ENCODE measurements at places on chromosomes 12 and 14.
A peak's percentile ranks its signal among the peaks of the same experiment; 100 is the strongest.

DNA sequence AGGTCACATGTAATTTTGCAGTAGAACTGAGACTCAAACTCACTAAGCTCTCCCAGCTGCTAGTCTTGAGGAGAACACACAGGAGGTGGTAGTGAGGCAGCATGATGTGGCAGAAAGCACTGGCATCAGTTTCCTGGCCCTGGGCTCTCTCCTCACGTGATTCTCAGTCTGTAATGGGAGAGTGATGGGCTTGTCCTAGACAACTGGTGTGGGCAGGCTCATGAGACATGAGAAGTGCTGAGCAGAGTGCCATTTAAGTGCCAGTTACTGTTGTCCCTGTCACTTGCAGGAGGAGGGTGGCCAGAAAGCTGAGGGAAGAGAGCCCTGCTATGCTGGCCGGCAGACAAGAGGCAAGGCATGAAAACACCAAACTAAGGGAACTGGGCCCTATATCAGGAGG lies 48.5 kb upstream of the OVCH1 start:
- DNase-seq, result no peak

- DNase-seq, result no peak
These were observed 12.2 kb upstream of the CCDC60 start for GRCh38 chr12:119322301-119322723.

- DNase-seq, result no peak
These were observed 7.0 kb downstream of the POU6F1 start for GRCh38 chr12:51210690-51211395.

DNA sequence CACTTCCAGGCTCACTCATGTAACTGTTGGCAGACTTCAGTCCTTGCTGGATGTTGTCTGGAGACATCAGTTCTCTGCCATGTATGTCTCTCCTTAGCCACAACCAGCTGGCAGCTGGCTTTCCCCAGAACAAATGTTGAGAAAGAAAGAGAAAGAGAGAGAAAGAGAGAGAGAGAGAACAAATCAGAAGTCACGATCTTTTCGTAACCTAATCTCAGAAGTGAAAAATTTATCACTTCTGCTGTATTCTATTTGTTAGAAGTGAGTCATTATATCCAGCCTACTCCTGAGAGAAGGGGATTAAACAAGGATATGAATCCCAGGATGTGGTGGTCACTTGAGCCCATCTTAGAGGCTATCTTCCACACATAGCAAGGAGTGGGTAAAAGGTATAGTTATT lies 101.2 kb downstream of the BTG1 start:
- DNase-seq, result no peak

DNA sequence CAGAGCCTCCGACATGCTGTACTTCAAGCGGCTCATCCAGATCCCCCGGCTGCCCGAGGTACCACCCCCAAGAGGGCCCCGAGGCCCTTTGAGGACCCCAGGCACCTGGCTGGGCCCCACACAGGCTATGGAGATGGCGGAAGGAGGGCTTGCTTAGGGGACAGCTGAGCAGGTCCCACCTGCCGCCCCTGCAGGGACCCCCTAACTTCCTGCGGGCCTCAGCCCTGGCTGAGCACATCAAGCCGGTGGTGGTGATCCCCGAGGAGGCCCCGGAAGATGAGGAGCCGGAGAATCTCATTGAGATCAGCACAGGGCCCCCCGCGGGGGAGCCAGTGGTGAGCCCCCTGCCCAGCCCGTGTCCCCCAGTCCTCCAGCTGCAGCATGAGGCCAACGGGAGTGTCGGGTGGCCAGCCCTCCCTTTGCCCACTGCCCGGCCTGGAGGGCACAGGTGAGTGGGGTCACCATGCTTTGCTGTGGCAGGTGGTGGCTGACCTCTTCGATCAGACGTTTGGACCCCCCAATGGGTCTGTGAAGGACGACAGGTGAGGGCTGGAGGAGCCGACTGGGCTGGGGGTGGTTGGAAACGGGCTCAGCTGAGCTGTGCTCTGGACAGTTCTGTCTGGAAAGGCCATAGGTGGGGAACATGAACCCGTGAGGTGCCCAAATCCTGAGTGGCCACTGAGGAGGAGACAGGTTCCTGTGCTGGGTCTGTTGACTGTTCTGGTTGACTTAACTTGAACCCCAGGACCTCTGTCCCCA lies 20.0 kb downstream of the HIP1R start:
- no peak for DNase-seq

GRCh38 chr12:14366209-14367039 lies 942 bp downstream of the ATF7IP start:
- no peak for DNase-seq

- DNase-seq, result no peak
These were observed 24.7 kb upstream of the P2RX4 start for GRCh38 chr12:121184984-121185889.

GRCh38 chr14:58822856-58823255 lies 185.1 kb downstream of the DACT1 start:
- no peak for DNase-seq

- DNase-seq, result no peak
These were observed 159.2 kb downstream of the PAWR start for GRCh38 chr12:79531518-79531917.

GRCh38 chr14:23612354-23612732 lies 23.8 kb upstream of the DHRS2 start:
- no peak for DNase-seq

DNA sequence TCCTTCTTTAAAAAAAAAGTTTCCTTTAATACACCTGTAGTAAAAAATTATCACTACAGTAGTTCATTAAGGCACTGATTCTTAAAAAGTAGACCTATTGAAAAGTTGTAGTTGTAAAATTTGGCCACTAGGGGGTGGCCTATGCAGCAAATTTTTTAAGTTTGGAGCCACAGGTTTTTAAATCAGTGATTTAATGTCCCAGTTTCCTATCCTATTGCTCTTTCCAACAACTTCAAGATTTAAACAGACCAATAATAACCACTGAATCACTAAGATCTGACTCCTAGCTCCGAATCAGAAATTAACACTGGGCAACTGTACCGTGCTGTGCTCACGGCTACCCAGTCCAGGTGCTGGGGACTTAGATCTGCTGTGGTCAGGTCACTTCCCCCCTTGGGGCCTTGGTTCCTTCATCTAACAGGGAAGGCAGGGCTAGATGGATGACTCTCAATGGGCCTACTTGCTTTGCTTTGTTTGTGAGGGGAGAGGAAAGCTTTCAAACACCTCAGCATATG lies 279.3 kb downstream of the MED13L start:
- peak; percentile 27 for DNase-seq

DNA sequence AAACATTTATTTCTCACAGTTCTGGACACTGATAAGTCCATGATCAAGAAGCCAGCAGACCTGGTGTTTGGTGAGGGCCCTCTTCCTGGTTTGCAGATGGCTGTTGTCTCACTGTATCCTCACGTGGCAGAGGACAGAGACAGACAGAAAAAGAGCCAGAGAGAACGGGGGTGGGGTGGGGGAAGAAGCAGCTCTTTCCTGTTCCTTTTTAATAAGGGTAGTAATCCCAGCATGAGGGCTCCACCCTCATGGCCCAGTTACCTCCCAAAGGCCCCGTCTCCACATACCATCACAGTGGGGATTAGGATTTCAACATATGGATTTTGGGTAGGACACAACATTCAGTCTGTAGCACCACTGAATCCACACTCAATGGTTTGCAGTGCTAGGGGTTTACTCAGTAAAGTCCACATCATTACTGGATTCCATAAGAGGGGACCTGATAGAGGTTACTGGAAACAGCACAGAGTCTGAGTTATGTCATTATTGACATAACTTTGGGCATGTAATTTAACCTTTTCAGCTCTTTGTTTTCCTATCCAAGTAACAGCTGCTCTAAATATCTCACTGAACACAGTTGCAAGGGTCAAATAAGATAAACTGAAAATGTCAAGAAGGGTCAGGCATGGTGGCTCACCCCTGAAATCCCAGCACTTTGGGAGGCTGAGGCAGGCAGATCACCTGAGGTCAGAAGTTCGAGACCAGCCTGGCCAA lies 53.2 kb downstream of the RPAP3 start:
- DNase-seq, result no peak

- DNase-seq, result no peak
These were observed 36.5 kb downstream of the ACADS start for GRCh38 chr12:120762086-120762485.

DNA sequence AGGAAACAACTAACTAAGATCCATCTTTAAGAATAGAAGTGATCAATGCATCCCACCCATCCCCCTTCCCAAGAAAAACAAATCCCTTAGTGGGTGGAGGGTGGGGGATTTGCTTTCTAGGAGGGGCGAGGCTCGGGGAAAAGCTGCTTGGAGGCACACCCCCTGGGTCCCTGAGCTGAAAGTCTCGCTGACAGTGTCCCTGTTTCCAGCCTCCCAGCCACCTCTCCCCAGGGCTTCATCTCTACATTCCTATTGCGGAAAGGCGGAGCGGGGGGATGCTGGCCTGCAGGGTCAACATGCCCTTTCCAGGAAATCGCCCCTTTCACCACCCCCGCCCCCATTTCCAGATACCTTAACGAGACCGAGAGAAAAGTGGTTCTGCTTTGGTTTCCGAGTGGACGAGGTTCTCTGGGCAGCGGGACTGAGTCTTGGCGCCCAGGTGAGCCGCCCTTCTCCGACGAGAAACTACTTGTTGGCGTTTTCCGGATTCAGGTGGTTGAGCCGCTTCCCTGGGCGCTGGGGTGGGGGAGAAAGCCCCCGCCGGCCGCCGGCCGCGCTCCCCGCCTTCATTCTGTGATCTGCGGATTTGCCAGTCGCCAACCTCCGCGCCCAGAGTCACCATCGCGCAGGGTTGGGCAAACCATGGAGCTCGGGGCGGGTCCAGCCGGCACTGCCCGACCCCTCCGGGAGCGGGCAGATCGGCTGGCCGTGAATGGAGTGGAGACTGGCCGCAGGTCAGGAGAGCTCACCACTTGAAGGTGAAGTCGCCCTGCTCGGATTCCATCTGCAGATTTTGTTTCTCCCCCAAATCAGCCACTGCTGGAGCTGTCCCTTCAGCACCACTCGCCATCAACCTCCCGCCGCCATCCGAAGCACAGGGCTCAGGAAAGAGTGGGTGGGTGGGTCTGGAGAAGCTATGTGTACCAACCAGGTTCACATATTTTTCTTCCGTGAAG lies 505 bp downstream of the KCNC2 start:
- peak; percentile 1 for DNase-seq

DNA sequence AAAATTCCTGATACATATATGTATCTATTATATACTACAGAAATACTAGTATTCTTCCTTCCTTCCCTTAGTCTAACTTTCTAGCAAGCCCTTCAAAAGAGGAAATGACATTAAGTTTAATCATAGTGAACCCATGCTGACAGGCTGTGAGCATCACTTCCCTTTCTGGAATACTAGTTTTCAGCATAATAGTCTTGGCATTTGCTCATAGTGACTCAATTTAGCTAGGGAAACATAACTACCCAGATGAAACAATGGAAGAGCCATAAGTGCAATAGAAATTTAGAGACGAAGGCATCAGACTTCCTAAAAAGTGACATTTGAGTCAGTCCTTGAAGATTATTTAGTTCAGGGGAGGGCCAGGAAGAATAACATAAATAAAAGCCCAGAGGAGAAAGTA lies 184.5 kb upstream of the CRY1 start:
- DNase-seq, result peak; percentile 21

GRCh38 chr12:104686196-104686595 lies 229.4 kb downstream of the CHST11 start:
- DNase-seq, result no peak

GRCh38 chr14:68398370-68398769 lies 394.5 kb downstream of the ZFP36L1 start:
- DNase-seq, result no peak

- no peak for DNase-seq
These were observed 93.4 kb downstream of the ADGRD1 start for GRCh38 chr12:131046813-131047788.

DNA sequence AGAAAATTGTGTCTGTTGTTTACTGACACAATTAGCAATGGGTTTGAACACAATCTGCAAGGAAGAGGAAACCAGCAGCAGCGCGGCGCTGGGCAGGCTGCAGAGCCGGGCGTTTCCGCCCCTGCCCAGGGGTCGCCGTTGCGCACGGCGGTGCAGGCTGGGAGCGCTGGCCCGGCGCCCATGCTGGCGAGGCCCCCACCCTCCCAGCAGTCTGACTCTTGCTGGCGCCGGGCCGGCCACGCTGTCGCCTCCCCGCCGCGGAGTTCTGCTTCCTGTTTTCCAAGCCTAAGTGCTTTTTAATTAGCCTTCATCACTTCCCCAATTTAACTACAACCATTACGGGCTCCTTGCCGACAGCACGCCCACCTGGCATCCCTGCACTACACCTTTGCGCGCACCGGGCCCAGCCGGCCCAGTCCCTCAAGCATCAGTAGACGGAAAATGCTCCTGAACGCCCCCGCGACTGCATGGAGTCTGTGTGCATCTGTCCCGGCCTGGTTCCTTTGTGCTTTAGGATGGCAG lies 212.1 kb downstream of the GXYLT1 start:
- no peak for DNase-seq

GRCh38 chr12:4153343-4153892 lies 120.1 kb upstream of the CCND2 start:
- DNase-seq, result no peak

DNA sequence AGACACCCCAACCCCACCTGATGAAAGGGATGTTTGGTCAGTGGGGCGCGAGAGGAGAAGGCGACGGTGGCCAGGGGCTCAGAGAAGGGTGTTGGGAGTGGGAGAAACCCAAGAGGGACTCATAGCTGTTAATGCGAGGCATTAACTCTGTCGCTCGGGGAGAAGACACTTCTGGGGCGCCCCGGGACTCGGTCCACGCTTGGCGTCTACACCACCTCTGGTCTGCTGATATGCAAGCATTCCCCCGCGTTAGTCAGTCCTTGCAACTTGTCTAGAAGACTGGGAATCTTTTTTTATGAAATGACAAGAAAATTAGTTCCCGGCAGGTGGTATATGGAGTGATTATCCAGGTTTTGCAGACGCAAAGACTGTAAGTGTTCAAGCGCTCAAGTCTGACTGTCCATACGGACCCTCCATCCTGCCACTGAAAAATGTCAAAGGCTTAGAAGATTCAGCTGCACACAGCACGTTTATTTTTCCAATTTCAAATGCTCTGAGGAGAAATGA lies 360 bp upstream of the SLC35F4 start:
- DNase-seq, result no peak

DNA sequence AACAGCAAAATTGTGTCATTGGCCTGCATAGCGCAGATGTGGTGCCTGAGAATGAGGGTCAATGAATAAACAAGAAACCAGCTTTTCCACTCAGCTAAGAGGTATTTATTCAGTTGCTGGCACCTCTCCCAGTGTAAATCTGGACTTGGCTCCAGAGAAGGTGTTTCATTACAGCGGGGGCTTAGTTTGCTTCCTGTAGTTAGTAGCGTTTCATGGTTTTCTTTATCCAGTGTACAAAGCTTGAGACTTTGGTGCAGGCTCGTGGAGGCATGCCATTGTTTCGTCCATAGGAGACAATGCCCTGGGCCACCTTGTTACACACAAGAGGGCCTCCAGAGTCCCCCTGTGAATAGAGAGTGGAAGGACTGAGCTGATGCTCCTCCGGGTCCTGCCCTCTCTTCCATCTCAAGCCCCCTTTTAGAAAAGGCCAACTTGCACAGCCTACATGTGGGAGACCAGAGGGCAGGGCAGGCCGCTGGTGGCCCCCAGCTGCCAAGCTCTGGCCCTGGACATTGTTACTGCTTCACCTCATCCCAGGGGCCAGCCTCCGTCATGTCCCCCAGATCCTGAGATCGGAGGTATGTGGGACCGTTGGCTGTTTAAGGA lies 3.0 kb downstream of the GZMB start:
- no peak for DNase-seq

- no peak for DNase-seq
These were observed 39.4 kb upstream of the E2F7 start for GRCh38 chr12:77104792-77105191.

Measured in AG04450 (cell line).